ENCODE measurements at places on chromosomes 6 and 20.

- DNase-seq = no peak
These were observed 119.6 kb upstream of the EDN1 start for GRCh38 chr6:12170351-12171092.

- DNase-seq = no peak
These were observed 99.1 kb downstream of the TFAP2A start for GRCh38 chr6:10315658-10316372.

DNA sequence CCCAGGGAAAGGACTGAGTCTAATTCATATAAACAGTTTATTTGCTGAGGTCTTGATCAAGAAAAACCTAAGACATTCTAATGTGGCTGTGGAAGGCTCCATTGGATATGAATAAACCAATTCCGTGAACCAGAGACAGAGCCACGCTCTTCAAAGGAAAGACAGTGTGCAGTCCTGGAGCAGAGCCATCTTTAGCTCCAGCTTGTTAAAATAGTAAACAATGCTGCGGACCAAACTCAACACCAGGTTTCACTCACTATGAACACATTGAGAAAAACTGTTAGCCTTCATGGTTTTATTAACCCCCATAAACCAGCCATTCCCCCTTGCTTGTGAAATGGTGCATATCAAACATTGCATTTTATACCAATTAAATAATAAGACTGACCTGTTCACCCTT, 61.9 kb downstream of the COL9A1 start:
- no peak for DNase-seq

DNA sequence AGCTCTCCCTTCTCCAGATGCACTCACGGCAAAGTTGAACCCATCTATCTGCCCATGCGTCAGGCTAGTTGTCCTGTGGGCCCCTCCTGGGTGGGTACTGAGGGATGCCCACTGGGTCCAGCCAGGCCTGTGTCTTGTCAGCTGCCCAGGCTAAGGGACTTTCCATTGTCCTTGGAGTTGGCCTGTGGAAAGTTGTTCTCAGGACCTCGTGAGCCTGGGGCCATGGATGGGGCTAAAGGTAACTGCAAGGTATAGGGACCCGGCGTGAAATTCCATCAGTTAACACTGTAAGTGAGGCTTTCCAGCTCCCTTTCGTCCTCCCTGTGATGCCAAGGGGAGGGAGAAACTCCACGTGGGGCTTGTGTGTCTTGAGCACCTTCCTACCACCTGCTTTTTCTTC, 126.5 kb downstream of the CEBPB start:
- DNase-seq = no peak

DNA sequence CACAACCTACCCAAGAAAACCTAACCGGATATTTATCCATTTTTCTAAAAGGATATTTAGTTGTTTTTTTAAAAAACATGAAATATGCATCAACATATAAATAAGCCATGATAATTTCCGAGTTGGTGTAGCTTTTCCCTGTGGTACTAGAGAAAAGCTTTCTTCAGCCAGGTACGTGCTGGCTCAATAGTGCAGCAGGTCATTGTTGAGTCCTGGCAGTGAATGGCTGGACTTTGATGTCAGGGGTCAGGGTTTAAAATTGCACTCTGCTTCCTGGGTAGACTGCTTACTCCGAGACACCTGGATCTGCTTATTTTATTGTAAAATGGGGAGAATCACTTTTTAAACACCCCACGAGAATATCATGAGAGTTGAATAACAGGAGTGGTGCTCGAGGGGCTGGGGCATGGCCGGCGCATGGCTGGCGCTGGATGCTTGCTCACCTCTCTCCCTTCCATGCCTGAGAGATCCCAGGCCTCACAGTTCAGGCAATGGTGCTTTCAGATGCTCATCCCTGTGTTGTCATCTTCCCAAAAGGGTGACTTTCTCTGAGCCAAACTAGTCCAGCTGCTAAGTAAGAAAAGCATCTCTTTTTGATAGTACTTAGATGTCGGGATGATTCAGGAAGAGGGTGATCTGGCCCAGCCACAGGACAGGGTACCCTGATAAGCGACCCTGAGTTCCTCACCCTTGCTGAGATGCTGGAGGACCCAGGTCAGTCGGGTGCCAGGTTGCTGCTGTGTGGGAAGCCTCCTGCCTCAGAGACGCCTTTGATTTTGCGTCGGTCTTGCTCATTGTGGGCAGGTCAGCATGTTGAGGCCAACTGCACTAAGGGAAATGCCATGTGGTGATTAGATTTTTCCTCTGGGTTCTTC, 269.1 kb upstream of the FOXQ1 start:
- no peak for DNase-seq

- DNase-seq = no peak
These were observed 87.0 kb upstream of the LRFN2 start for GRCh38 chr6:40674170-40674569.

DNA sequence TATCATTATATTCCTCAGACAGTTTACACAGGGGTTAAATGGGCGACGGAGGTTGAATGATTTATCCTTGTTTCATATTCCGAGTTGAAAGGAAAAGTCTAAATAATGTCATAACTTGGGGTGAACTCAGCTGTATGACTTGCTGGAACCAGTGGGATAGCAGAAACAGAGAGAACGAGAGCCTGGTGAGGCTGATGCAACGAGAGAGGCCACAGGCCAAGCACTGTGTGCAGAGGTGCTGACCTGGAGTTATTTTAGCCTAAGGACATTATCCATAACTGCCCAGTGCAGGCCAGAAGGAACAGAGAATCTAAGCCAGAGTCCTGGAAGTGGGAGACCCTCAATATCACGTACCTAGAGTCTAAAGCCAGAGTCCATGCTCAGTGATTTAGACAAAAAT, 394.9 kb downstream of the MAFB start:
- DNase-seq = no peak

GRCh38 chr6:69098910-69099309, 463.8 kb downstream of the ADGRB3 start:
- no peak for DNase-seq

DNA sequence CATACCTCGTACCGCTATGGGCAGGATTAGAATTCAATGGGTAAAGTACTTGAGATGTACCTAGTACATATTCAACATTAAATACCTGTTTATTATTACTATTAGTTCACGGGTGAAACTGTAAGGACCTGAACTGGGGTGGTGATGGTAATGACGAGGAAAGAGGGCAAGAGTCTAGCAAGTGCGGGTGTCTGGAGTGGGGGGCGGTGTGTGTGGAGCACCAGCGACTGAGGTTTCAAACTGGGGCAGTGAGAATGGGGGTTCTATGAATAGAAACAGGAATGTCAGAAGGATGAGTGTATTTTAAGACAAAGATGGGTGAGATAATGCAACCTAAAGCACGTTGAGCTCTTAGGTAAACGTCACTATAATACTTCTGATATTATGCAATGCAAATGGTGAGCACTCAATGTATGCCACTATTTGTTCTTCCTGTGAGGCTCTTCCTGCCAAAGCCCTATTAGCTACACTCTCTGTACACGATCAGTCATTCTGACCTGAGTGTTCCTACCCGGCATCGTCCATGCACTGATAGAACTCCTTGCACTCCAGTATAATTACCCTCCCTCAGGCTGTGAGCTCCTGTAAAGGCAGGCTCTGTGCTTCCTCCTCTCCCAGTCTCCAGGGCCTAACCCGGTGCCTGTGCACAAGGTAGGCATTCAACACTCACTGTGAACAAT, 55.0 kb downstream of the ALDH5A1 start:
- DNase-seq = no peak

GRCh38 chr20:4134861-4135379, 119.6 kb upstream of the RNF24 start:
- DNase-seq = no peak

DNA sequence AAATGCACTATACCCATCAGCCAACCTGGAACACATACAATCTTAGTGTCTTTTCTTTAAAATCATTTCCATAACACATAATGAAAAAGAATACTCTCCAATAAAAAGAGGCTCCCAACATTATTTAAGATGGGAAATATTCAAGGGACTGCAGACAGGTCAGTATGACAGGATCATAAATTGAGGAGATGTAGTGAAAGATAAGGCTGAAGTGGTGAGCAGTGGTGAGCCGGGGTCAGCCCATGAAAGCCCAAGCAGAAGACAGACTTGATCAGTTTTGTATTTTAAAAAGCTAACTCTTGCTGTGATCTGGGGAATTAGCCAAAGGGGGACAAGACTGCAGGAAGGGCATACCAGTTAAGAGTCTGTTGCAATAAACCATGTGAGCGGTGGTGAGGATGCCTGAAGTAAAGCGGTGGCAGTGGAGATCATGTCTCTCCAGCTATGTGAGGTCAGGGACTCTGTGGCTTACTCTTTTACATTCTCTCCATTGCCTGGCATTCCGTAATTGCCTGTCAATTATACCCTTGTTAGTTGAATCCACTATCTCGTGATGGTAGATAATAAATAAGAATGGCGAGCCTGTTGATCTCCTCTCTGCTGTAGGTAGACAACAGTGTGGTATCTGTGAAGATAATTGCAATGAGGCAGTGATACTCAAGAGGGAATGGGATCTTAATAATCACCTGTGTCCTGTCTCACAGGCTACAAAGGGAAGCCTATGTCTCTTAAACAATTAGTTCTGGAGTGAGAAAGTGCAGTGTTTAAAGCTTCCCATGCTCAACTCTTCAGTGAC, 97.4 kb downstream of the FILIP1 start:
- no peak for DNase-seq

Data from NCI-H187 treated with DMSO at 0.1 percent for 48 hours (cell line).